ENCODE measurements at places on chromosomes 1 and 21.

GRCh38 chr1:227759341-227760300, 24.4 kb downstream of the SNAP47 start:
- DNase-seq: no peak

DNA sequence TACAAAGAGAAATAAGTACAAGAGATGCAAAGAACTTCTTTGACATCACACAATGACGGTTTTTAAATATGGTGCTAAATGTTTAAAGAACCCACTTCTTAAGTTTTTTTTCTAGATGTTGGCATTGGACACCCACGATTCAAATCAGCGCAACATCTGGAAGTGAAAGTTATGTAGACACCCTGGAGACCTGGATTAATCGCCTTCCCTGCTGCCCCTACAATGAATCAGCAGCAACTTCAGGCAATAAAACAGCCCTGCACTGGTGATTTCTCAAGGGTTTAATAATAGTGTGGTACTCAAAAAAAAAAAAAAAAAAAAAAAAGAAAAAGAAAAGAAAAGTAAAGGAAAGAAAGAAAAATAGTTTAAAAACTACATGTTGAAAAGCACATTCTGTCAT, 248.3 kb downstream of the NUF2 start:
- DNase-seq: no peak

DNA sequence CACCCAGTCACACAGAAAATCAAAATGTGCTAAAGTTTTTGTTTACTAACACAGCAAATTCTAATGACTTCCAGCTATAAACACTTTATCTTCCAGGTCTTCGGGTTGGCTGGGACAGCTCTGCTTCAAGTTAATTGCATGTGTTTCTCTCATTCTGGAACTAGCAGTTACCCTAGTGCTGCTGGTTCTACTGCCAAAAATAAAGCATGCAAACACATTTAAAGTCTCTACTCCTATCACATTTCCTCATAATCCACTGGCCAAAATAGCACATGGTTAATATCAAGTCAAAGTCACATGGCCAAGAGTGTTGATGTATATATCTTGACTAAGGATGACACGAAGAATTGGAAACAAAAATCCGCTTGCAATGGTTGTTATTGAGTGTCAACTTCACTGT, 973.1 kb upstream of the ADGRL2 start:
- DNase-seq: no peak

- peak; percentile 29 for DNase-seq
These were observed 1.0 kb downstream of the PLEKHG5 start for GRCh38 chr1:6490181-6491080.

- peak; percentile 79 for DNase-seq
These were observed 9.3 kb downstream of the MASP2 start for GRCh38 chr1:11037740-11038182.

GRCh38 chr1:203381151-203381751, 30.3 kb upstream of the FMOD start:
- DNase-seq: no peak

Data from activated CD8-positive, alpha-beta memory T cell treated with anti-CD3 and anti-CD28 coated beads for 1 hour (primary cell).